ENCODE measurements at places on chromosomes 13 and 19.

DNA sequence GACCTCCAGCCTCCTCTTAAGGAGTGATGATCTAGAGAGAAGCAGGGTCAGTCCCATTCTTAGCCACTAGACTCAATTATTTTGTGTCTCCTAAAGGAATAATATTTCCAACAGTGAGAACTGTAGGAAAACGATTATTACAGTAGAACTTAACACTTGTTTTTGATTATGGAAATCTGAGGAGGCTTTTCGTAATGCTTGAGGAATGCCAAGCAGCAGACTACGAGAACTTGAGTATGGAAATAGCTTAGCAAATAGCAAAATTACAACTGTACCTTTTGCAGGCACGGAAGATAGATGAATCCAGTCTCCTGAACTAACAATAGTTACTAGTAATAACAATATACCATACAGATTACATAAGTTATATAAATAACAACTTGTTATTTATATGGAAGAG is 12.2 kb downstream of the BRD4 start:
- no peak for DNase-seq

DNA sequence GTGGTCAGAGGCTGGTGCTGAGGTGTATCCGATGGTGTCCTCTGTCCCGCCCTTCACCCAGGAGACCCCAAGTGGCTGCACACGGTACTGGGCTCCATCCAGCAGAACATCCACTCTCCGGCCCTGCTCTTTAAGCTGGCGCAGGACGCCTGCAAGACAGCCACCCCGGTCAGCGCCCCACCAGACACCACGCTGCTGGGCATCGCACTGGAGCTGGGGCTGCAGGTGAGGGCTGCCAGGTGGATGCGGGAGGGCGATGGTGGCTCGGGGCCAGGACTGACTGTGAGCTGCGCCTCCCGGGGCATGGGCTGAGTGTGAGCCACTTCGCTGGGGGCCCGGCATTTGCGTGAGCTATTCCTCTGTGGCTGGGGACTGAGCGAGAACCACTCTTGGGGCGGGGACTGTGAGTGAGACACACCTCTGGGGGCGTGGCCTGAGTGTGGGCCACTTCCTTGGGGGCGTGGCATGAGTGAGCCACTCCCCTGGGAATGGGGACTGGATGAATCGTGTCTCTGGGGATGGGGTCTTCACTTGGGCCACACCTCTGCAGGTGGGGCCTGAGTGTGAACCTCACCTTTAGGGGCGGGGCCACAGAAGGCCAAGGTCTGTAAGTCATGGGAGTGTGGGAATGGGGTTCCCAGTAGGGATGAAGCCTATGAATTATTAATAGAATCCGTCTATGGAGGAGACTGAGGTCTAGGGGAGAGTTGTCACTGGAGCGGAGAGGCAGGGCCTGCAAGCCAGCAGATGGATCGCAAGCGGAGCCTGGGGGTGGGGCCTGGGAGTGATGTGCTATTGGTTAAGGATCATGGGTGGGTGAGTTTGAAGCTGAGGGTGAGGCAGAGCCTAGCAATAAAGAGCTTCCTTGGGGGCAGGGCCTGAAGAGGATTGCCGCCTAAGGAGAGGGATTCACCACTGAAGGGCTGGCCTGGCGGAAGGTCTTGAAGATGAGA is 30.5 kb downstream of the ZSWIM4 start:
- peak; percentile 46 for DNase-seq

- DNase-seq, result no peak
Observed at GRCh38 chr19:7788178-7788932, 25.3 kb downstream of the CLEC4M start.

- no peak for DNase-seq
Observed at GRCh38 chr19:1528596-1529429, 4.9 kb downstream of the PLK5 start.

DNA sequence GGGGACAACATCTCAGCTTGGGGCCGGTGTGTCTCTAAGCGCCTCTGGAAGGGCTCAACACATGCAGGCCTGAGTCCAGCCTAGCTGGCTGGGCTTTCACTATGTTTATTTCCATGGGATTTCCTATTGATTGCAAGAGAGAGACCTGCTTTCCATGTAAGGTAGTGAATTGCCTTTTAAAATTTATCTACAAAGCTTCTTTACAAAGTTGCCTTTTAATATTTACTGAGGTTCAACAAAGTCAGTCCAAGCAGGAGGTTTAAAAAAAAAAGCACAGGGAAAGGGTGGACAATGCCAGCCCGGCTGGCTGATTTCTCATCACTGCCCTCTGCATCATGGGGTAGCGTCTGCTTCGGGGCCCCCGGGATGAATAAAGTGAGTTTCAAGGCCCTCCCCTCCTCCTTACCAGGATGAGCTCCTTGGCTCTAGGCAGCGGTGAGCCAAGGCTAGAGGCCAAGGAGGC is 15.8 kb downstream of the TLE2 start:
- DNase-seq, result no peak

- peak; percentile 91 for DNase-seq
Observed at GRCh38 chr19:2578901-2579677, 103.2 kb downstream of the GADD45B start.

GRCh38 chr13:21240586-21240985 is 64.1 kb downstream of the MRPL57 start:
- DNase-seq, result no peak

GRCh38 chr13:102045731-102046130 is 356.1 kb downstream of the FGF14 start:
- no peak for DNase-seq

GRCh38 chr13:101915755-101916107 is 463.3 kb downstream of the ITGBL1 start:
- no peak for DNase-seq

DNA sequence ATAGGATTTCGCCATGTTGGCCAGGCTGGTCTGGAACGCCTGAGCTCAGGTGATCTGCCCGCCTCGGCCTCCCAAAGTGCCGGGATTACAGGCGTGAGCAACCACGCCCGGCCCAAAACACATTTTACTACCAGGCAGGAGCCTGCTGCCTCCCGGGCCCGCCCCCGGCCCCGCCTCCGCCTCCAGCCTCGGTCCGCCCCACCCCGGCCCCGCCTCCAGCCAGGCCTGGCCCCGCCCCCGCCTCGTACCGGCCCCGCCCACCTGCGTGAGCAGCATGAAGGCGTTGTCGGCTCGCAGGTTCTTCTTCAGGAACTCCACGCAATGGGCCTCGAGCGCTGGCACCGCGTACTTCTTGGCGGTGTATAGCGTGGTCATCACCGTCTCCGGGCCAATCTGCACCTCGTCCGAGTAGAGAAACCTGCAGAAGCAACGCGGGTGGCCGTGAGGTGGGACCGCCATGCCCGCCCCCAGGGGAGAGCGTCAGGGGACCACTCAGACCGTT is 22.7 kb downstream of the BTBD2 start:
- no peak for DNase-seq

GRCh38 chr13:43478211-43478610 is 308.6 kb downstream of the ENOX1 start:
- no peak for DNase-seq

DNA sequence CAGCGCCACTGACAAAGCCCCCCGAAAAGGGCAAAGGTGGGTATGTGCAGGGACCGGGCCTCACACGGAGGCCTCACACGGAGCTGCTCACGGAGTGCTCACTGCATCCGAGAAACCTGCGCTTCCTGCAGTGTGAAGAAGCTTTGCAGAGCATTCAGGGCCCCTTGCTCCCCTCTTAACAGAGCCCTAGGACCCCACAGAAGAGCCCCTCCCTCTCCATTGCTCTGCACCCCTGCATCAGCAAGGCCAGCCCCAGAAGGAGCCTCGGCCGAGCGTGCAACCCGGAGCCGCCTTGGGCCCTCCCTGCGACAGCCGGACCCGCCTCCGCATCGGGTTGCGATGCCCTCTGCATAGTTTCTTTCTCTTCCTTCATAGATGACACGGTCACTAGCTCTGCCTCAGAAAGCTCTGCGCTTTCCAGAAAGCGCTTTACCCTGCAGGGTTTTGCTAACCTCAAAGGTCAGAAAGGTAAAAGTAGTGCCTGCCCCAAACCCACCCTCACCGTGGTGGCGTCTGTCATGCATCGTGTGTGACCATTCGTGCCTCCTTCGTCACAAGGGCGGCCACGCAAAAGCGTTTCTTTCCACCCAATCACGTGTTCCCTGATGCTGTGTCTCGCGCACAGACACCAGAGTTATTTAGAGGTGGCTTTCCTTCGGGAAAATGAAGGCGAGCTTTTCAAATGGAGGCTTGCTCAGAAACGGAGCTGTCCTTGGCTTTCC is 15.7 kb upstream of the F7 start:
- peak; percentile 19 for DNase-seq

GRCh38 chr19:14530005-14530348 is 583 bp downstream of the TECR start:
- DNase-seq, result no peak

DNA sequence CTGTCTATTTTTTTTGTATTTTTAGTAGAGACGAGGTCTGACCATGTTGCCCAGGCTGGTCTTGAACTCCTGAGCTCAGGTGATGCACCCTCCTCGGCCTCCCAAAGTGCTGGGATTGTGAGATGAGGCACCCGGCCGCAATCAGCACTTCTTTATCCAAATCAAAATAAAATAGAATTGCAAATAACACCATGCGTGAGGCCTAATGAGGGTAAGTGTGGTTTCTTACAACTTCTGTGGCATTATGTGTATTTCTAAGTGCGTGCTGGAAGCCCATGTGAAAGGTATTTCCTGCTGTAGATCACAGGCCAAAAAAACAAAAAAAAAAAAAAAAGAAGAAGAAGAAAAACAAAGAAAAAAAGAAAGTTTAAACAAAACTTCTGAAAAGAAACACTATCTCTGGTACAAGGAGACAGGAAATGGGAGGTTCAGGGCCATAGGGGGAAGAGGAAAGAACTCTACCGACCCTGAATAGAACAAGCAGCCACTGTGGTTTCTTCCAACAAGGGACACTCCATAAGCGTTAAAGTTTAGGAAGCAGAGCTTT is 3.0 kb upstream of the GRAMD1A start:
- DNase-seq, result no peak

GRCh38 chr13:44620057-44620456 is 43.9 kb upstream of the TSC22D1 start:
- DNase-seq, result no peak

- DNase-seq, result no peak
Observed at GRCh38 chr19:34669305-34669704, 7.7 kb downstream of the SCGB2B2 start.

DNA sequence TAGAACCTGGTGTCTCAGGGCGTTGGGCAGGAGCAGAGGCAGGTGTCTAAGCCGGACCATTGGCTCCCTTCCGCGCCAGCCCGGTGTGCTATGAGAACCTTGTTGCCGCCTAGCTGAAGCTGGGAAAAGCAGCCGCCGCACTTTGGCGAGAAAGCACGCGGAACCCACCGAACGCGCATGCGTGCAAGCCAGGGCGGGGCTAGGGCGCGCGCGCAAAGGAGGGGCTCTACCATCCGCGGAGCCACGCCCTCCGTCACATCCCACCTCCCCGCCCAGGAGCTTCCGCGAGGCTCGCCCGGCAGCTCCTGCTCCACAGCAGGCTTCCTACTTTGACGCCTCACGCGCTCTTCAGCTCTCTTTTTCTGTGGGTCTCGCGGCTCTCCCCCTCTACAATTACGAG is 51.3 kb downstream of the WDR87 start:
- peak; percentile 74 for DNase-seq

- DNase-seq, result no peak
Observed at GRCh38 chr19:31530781-31531180, 181.5 kb upstream of the TSHZ3 start.

- DNase-seq, result no peak
Observed at GRCh38 chr13:81480634-81481033, 1139.7 kb upstream of the SPRY2 start.

- DNase-seq, result peak; percentile 53
Observed at GRCh38 chr13:41458187-41458760, 924 bp downstream of the RGCC start.

GRCh38 chr13:37736045-37736444 is 133.5 kb downstream of the TRPC4 start:
- DNase-seq, result no peak

DNA sequence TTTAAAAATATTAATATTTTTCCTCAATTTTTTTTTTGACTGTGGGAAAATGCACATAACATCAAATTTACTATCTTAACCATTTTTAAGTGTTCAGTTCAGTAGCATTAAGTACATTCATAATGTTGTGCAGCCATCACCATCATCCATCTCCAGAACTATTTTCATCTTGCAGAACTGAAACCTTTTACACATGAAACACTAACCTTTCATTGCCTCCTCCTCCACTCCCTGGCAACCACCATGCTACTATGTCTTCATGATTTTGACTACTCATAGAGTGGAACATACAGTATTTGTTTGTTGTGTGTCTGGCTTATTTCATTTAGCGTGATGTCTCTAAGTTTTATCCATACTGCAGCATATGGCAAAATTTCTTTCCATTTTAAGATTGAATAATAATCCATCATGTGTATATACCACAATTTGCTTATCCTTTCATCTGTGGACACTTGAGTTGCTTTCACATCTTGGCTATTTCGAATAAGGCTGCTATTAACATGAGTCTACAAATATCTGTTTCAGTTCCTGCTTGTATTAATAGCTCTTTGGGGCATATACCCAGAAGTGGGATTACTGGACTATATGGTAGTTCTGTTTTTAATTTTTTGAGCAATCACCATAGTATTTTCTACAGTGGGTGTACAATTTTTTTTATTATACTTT is 376.4 kb downstream of the MTUS2 start:
- no peak for DNase-seq

GRCh38 chr13:44089452-44089851 is 209.7 kb downstream of the LACC1 start:
- no peak for DNase-seq

DNA sequence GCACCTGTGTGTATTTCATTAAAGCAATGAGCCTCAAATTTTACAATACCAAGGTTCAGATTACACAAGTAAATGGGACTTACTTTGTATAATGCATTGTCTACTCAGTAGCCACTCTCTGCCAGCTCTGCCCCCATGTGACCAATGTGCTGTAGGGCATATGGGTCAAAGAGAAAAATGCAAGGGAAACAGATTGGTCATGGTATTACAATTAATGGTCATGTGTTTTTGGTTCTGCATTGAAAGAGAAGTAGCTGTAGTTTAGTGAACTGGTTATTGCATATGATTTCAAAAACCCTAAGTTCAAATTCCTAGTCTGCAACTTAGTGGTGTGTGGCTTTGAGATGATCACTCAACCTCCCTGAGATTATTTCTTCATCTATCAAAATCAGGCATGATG is 545.4 kb downstream of the SUCLA2 start:
- no peak for DNase-seq

DNA sequence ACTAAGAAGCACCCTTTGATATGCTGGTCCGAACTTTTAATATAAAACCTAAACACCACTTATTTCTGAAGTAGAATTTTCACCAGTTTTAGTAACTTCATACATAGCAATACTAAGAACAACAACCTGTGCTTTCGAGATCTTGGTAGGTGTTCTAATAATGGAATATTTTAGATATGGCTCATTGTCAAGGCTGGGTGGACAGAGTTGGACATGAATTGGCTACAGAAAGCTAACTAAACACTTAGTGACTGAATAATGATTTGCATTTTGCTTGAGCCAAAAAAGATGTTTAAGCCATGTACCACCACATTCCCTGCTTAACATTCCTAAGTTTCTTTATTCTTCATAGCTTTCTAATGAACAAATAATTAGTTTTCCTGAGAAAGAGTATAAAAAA is 344.3 kb upstream of the SGCG start:
- DNase-seq, result no peak

GRCh38 chr13:22194106-22194805 is 523.4 kb downstream of the FGF9 start:
- DNase-seq, result no peak
